Central memory CD8-positive, alpha-beta T cell (primary cell): ENCODE measurements at places on chromosomes 13 and 19.

DNA sequence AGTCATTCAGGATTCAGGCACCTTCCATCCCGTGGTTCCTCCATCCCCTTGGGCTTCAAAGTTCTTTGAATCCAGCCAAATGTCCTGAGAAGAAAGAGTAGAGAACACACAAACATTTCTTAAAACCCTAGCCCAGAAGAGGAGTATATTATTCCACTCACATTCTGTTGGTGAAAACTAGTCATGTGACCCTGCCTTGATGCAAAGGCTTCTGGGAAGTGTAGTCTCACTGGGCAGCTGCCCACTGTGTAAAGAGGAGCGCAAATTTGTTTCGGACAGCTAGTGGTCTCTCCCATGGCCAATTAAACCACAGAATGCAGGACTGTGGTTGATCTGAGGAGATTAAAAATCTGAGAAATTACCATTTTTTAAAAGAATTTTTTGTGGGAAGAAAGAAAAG is 304.4 kb downstream of the SUCLA2 start:
- no peak for DNase-seq

- no peak for DNase-seq
These were observed 115.4 kb downstream of the ABCC4 start for GRCh38 chr13:95185851-95186250.

GRCh38 chr13:108561149-108561548 is 68.3 kb upstream of the MYO16 start:
- DNase-seq: no peak

DNA sequence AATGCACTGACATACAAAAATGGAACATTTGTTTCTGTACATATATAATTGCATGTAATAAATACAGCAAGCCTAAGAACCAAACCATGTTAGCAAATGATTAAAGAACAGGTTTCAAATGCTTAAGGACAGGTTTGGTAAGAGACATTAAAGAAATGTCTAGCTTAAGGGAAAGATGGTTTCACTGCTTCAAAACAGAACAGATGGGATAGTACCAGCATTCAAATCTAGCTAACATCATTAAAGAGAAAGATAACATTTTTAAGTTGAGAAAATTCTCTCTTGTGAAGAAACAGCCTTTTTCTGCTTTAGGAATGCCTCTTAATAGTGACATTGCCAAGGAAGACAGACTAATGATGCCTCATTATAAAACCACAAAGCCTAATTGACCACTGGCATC is 52.5 kb upstream of the DOCK9 start:
- no peak for DNase-seq

- no peak for DNase-seq
These were observed 10.9 kb upstream of the RCBTB1 start for GRCh38 chr13:49596221-49596620.

DNA sequence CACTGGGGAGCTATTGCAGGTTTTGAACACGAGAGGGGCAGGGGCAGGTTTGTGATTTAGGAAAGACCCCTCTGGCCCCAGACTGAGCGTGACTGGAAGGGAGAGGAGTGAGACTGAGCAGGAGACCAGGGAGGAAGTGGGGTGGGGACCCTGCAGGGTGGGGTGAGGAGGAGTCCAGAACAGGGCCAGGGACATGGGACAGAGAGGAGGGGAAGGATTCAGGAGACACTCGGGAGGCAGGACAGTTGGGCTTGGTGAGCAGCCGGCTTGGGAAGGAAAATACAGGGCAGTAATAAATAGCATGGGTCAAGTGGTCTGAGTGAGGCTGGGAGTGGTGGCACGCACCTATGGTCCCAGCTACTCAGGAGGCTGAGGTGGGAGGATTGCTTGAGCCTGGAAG is 9.4 kb downstream of the FOSB start:
- no peak for DNase-seq

GRCh38 chr13:51549593-51549992 is 34.7 kb upstream of the WDFY2 start:
- no peak for DNase-seq

DNA sequence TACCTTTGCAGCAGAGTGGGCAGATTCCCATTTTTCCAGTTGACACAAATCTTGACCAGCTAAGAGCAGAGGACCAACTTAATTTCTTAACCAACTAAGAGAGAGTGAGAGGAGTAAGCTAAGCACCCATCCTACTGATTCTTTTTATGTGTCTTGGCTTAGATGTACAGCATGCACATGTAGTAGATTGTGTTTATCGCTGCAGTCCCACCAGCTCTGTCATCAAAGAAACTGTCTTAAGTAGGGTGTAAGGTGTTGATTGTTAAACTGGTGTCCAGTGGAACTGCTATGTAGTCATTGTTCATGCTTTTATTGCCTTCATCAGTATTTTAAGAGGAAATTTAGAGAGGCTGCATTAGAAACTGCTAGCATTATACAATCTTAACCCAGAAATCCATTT is 9.0 kb upstream of the UFM1 start:
- no peak for DNase-seq

GRCh38 chr19:38425810-38426466 is at the start of gene RASGRP4:
Gene RASGRP4 (minus strand): TSS chr19:38426219. CDS start chr19:38426091, 128 bp downstream.
- no peak for DNase-seq

DNA sequence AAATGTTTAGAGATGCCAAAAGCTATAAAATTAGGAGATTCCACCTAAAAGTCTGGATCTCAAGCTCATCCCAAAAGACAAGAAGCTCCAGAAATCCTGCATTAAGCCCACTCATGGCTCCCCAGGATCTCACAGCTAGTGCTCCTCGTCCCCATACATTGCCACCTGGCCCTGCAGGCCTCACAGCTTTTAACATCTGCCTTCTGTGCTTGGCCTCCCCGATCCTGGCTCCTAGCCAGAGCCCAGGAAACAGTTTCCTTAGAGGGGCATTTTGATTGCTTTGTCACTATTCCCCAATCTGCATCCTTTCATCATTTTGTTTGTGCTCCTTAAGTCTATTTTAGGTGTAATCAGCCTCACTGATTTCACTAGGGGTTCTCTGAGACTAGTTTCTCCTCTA is 14.5 kb upstream of the DCT start:
- DNase-seq: no peak

DNA sequence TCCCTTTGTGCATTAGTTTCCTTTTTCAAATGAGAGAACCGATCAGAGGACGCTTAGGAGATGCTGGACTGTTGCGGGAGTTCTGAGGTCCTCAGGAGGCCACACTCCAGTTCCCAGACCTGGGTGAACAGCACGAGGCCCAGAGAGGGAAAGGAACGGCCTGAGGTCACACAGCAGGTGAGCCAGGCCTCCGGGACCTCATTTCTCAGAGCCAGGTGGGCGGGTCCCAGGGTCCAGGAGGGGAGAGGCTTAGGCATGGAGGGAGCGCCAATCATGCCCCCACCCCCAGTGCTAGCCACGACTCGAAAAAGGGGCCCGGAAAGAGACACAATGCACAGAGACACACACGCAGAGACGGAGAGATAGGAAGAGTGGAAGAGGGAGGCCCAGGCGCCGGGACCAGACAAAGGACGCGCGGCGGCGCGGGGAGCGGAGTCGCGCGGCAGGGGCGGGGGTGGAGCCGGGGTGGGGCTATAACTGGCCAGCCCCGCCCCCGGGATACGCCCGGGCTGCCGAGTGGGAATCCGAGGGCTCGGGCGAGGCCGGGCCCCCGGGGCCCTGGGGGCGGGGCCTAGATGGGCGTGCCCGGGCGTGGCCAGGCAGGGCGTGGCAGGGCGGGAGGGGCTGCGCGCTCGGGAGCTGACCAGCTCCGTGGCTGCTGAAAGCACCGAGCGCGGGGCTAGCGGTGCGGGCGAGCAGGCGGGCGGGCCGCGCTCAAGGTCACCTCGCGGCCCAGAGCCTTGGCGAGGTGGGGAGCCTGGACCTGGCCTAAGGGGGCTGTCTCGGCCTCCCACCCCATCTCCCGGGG is 1.6 kb downstream of the ELAVL3 start:
- no peak for DNase-seq

- no peak for DNase-seq
These were observed 15.7 kb upstream of the LDLR start for GRCh38 chr19:11073568-11073967.

GRCh38 chr19:11198769-11199424 is 1.6 kb upstream of the KANK2 start:
- no peak for DNase-seq

GRCh38 chr13:73254827-73255226 is 196.0 kb downstream of the KLF5 start:
- DNase-seq: no peak
